CD4-positive, alpha-beta T cell treated with Interleukin-21 for 1 hour (primary cell): ENCODE measurements at places on chromosomes 12 and 14.

DNA sequence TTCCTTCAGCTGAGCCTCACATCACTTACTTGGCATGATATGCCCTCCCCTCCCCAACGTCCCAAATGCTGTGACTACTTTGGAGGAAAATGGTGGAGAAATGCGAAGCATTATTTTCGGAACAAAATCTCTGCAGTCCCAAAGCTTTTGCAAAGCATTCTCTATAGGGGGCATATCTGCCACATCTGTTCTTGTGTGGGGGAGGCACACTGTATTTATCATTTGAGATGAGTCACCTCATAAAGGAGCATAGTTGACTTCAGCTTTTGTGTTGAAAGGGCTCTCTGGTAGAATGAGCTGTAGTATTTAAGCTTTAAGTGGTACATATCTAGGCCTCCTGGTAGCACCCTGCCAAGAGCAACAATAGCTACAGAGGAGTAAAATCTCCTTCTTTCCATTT, 447.5 kb downstream of the ADAMTS20 start:
- no peak for DNase-seq

- no peak for DNase-seq
Measured at GRCh38 chr14:24247422-24247821, 5.0 kb upstream of the TINF2 start.

GRCh38 chr12:31536672-31537071, 54.3 kb downstream of the DENND5B start:
- no peak for DNase-seq

DNA sequence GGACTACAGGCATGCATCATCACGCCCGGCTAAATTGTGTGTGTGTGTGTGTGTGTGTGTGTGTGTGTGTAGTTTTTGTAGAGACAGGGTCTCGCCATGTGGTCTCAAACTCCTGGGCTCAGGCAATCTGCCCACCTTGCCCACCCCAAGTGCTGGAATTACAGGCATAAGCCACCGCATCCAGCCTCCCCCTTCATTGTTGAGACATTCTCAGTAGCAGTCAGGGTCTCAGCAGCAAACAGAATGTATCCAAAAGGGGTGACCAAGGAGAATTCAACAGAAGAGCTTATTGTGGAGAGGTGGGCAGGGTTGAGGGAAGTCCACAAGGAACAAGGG, 37.3 kb upstream of the PLEKHG6 start:
- no peak for DNase-seq

GRCh38 chr14:81269100-81269978, 48.6 kb upstream of the GTF2A1 start:
- peak; percentile 51 for DNase-seq

- no peak for DNase-seq
Measured at GRCh38 chr12:48938805-48939204, 13.5 kb upstream of the FKBP11 start.

- no peak for DNase-seq
Measured at GRCh38 chr14:100726550-100727085, at the start of gene DLK1. DLK1 (plus strand) TSS chr14:100726892; CDS start chr14:100727069, 177 bp downstream.

GRCh38 chr12:95215949-95216348, 1.3 kb downstream of the FGD6 start:
- DNase-seq = no peak

DNA sequence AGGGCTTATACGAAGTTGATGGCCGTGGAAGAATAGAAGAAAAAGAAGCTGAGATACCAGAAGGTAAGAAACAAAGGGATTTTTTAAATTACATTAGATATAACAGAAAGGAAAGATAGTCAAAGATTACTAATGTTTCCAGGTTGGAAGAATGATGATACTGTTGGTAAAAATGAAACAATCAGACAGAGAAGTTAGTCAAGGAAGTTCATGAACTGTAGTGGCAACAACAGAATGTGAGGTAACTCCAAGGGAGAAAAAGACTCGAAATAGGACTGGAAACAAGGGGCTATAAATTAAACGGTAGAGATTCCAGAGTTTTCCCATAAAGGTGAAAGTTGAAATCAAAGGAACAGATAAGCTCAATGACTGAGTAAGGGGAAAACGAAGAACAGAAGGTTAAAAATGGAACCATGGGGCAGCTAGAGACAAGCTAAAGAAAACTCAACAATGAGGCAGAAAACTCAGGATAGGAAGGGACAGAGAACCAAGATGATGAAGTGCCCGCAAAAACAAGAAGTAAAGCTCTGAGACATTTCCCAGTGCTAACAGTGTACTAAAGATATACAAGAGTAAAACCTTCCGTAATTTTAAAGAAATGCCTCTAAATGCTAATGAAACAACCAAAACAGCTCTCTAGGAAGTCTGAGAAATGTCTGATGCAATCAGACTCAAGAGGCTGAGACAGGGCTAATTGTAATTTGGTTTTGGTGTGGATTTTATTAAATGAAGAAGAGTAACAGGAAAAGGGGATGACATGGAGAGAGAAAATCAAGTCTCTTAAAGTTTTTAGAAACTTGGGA, 70.0 kb downstream of the PPP2R5E start:
- DNase-seq = no peak

DNA sequence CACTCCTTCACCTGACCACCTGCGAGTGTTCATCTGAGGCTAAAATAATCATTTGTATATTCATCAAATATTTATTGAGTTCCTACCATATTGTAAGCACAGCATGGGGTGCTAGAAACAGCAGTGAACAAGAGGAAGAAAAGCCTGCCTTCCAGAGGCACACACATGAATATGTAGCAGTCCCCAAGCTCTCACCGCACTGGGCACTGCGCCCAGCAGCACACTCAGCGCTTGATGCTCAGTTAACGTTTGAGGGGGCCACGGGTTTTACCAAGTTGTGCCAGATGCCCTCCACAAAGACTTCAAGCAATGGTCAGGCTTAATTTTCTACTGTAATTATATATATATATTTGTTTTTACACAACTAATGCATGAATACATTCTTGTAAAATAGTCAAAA, 52.0 kb downstream of the HELB start:
- DNase-seq = no peak

DNA sequence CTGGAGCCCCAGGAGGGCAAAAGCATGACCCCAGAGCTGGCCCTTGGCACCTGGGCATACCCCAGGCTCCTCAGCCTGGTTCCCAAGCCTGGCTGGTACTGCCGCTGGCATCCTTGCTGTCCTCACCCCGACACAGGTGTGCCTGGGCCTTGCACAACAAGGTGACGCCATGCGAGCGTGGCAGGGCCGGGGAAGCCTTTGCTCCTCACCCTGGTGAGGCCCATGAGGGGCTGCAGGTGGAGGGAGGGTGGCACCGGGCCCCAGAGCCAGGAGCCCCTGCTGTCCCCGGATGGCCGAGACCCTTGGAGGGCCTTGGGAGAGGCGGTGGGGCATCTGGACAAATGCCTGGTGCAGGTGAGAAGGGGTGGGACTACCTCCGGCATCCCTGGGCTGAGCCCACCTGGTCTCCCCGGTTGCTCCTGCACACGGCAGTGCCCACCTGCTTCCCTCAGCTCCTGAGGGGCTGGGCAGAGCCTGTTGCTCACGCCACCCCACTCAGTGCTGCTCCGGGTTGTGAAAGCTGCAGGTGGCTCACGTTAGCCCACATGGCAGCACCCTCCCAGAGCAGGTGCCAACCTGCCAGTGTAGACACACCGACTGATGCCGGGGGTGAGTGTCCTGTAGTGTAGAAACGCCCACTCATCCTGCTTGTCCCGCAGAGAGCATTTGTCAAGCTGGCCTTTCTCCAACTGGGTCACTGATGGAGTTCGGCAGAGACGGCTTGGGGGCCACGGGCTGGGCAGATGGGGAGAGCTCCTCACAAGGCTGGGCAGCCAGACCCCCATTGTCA, 24.6 kb upstream of the KIF26A start:
- DNase-seq = no peak

- DNase-seq = no peak
Measured at GRCh38 chr14:53630336-53630735, 326.3 kb downstream of the BMP4 start.

DNA sequence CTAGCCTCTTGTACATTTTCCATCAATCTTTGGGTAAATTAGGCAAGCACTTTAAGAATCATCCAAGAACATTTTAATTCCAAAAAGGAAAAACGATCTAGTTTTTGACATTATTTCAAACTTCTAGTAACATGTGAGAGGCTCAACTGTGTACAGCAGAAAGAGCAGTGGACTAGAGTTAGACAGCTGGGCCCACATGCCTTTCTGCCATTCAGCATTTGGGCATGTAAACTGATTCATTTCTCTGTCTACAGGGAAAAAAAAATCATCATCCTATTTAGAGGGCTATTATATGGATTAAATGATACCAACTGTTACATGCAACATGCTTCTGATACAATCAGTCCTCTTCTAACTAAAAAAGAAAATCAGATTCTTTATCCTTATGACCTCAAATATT, 17.7 kb downstream of the ATP2B1 start:
- no peak for DNase-seq

DNA sequence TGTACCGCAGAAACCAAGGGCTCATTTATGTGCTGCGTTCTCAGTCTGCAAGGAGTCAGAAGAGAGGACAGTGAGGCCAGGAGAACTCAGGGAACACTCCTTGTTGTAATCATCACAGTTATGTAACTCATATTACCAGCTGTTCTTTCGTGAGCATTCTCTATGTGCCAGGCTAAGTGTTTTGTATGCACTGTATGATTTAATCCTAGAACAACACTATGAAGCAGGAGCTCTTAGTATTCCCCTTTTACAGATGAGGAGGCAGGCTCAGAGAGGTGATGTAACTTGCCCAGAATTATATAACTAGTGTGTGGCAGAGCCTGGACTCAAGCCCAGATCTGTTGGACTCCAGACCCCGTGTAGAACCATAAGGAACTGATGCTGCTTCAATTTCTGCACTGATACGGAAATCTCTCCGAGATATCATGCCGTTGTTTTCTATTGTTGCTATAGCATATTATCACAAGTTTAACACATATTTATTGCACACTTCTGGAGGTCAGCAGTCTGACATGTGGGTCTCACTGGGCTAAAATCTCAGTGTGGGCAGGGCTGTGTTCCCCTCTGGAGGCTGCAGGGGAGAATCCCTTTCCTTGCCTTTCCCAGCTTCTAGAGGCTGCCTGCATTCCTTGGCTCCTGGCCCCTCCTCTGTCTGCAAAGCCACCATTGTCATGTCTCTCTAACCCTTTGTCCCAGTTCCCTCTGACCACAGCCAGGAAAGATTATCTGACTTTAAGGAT, 16.3 kb upstream of the CD9 start:
- no peak for DNase-seq

DNA sequence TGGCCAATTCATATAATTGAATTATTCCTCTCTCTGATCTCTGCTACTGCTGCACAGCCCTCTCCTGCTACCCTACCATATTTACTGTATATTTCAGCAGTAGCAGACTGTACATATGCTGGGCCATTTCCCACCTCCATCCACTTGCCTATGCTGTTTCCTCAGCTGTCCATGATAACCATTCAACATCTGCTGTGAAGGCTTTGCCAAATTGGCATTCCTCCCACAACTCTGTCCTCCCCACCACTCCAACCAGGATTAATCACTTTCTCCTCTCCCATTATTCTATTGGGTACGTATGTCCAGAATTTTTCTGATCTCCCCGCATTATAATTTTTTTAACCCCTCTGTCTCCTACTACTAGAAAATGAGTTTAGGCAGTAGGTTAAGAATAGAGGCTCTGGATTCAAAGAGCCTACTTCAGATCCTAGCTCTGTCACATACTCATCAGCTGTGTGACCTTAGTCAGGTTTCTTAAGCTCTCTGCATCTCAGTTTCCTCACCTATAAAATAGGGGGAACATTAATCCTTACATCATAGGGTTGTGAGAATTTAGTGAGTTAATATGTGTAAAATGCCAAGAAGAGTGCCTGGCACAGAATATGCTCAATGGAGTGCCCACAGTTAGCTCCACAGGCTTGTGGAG, 123.3 kb downstream of the KICS2 start:
- no peak for DNase-seq

- DNase-seq = no peak
Measured at GRCh38 chr14:68225321-68225720, 405.7 kb downstream of the RAD51B start.

DNA sequence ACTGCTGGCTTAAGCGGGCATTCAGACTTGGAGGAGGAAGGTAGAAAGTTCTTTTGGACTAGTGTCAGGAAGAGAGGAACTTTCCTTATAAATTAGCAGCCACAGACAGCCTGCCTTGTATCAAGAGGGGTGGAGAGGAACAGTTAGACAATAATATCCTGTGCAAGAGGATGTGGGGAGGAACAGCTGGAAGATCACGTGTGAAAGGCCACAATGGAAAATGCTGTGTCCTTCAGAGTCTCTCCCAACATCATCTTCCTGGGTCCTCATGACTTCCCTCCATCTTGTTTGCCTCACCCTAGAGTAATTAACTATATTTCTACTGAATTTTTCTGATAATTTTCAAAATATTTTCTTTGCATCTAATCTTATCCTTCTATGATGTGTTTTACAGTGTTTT, 117.4 kb downstream of the MGAT4C start:
- no peak for DNase-seq

DNA sequence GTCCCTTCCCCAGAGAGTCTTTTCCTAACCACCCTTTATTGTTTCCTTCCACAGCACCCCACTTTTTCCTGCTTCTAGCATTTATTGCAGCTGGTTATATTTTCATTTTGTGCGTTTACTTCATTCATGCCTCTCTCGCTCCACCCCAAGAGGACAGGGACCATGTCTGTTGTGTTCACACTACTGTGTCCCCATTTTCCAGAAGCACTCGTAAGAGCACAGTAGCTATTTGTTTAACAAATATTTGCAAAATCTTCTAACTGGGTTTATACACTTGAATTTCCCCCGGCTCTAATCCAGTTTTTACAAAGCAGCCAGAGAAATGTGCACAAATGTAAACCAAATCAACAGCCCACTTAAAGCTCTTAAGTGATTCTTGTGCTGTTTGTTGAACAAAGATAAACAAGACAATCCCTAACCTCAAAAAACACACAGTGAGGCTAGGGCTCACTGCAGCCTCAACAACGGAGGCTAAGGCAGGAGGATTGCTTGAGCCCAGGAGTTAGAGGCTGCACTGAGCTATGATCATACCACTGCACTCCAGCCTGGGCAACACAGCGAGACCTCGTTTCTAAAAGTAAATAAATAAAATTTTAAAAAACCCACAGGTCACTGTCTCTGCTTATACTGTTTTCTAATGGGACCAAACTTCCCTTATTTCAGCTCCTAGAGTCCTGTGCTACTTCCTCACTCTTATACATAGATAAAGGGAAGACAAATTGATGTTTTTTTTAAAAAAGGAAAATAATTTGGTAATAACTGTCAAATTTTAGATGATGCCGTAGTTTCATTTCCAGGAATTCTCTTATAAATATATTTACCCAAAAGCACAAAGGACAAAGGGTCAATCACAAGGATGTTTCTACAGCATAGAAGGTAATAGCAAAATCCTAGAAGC, 6.6 kb upstream of the ABCD4 start:
- no peak for DNase-seq
